ENCODE measurements at places on chromosomes 6 and 20. TPM values are rescaled to one million over a fixed set of nuclear protein-coding genes. Genes with fewer than 3 reads are reported as not detected.

FAM210B gene
- polyA plus RNA-seq, result 39.5 TPM

PRDM13 gene
- not detected for polyA plus RNA-seq

MTG2 gene
- 30.2 TPM for polyA plus RNA-seq

MCHR2 gene
- not detected for polyA plus RNA-seq

BIRC7 gene
- polyA plus RNA-seq, result 0.57 TPM

All from renal cortex interstitium (tissue), 15 donors.